ENCODE measurements at places on chromosomes 6 and 20.

DNA sequence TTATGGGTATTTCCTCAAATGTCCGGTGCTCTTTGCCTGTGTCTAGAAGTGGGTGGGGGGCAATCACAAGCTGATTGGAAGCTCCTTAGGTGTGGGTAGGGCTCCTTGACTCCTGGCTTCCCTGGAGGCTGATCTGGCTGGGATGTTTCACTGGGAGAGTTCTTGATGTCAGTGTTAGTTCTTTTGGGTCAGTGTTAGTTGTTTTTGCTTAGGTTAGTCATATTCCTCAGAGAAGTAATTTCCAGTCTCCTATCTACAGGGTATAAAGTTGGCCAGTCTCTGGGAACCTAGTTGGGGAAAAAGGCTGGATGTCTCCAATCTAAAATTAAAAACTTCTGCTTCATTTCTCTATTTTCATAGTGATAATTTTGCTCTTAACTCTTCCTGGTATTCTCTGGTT, 23.6 kb downstream of the CDC5L start:
- DNase-seq, result no peak

DNA sequence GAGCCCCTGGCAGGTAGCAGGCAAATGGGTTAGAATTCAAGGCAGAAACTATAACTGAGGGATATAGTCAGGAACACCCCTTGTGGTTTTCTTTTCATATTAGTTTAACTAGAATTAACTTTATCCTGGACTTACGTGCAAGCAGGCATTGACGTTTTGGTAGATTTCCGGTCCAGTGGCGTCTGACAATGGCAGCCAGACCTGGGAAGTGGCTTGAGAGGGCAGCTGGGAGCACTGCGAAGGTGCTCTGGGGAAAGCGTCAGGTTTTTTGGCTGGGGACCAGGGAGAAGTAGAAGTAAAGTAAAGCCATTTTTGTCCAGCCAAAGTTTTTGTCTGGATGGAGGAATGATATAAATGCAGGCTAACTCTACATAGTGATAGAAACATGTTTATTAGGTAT, 8.4 kb upstream of the ACSS1 start:
- DNase-seq, result no peak

GRCh38 chr6:168640181-168640580, 199.2 kb downstream of the SMOC2 start:
- no peak for DNase-seq

- no peak for DNase-seq
These were observed 24.2 kb upstream of the PNPLA1 start for GRCh38 chr6:36245572-36246061.

DNA sequence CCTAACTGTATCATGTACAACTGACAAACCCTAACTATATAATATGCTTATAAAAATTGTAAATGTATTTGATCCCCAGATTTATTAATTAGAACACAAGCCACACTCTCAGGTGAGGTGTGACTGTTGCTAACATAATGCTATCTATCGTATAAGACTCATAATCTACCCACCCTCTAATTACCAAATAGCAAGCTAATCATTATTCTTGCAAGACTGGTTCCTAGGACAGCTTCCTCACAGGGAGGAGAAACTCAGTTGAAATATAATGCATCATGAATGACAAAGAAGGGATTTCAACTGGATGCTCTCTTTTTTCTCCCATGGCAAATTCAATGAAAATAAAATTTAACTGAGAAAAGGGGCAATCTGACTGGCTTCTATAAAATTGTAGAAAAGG, 35.4 kb downstream of the ELOVL4 start:
- DNase-seq, result no peak

Measured in stimulated activated effector memory CD8-positive, alpha-beta T cell treated with anti-CD3 and anti-CD28 coated beads, Interleukin-12 subunit alpha, Interleukin-12 subunit beta, amount 100 ng/mL, for 72 hours (primary cell).